ENCODE measurements at places on chromosomes 6 and 20.

DNA sequence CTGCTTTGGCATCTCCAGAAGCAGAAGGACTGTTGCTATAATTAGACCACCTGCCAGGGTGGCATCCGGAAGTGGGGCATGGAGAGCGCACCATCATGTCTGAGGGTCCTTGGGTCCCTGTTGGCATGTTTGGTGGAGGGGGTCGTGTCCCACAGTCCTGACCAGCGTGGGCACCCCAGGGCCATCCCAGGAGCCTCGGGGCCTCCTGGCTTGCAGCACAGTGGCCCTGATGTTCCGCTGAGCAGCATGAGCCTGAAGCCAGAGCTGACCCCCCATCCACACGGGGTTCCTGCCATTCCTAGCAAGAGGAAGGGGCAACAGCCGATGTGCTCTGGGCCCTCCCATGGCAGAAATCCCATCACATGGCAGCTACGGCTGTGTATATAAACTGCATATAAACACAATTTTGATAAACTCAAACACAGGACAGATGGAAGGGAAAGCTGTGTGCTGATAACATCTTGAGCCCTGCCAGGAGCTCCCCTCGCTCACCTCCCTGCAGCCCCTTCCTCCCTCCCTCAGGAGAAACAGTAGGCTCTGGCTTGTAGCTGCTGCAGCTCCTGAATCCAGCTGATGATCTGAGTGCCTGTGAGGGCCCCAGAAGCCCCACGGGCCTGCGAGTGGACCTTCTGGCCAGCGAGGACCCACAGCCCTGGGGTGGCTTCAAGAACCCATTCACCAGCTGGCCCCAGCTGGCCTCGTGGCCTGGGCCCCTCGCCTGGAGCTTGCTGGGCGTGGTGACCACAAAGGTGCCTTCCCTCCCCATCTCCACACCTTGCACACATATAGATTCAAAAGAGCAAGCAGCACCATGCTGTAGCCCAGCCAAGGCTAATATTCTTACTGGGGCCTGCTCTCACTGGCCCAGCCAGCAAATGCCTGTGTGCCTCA lies 321.6 kb downstream of the CDH4 start:
- DNase-seq = no peak

GRCh38 chr6:136956590-136957544 lies 34.8 kb downstream of the SLC35D3 start:
- DNase-seq = peak; percentile 41

GRCh38 chr6:113893451-113893850 lies 36.3 kb downstream of the MARCKS start:
- no peak for DNase-seq

- DNase-seq = peak; percentile 7
Observed at GRCh38 chr6:22848121-22848520, 278.8 kb downstream of the HDGFL1 start.

DNA sequence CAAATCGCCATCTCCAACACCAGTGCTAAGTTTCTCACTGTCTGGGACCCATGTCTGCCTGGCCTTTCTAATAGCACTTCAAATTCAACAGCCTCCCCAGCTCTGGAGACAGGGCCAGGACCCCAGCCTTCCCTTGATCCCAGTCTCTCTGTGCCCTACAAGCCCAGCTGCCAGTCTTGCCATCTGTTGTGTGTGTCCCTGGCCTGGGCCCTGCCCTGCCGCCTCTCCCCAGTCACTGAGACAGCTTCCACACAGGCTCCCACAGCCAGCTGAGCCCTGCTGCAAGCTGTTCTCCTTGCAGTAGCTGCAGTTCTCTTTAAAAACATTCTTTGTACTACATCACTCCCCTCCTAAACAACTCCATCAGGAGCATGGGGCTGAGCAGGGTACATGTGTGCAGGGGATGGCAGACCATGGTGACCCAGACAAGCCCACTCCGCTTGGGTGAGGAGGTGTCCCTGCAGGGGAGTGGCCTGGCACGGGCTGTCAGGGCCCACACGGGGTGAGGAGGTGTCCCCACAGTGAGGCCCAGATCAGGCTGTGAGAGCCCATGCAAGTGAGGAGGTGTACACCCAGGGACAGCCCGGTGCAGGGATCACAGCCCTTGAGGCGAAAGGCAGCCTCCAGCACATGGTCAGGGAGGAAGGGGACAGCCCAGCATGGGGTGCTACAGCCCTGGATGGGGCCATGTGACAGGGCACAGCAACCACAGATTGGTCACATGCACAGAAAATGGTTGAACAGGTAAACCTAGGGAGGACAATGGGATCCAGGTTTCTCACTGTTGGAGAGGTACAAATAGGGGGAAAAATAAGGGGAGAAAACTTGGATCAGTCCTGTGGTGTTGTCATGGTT lies 16.2 kb downstream of the CST7 start:
- peak; percentile 19 for DNase-seq

GRCh38 chr20:54223751-54224150 lies 15.9 kb downstream of the PFDN4 start:
- DNase-seq = no peak

DNA sequence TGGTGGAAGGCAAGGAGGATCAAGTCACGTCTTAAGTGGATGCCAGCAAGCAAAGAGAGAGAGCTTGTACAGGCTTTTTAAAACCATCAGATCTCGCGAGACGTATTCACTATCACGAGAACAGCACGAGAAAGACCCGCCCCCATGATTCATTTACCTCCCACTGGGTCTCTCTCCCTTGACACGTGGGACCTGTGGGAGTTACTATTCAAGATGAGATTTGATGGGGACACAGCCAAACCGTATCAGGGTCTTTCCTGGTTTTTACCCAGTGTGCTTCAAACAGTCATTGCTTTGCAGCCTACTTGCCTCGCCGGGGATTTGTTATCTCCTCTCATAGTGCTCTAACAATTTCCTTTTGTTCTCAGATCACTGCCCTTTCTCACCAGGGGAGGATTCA lies 108.2 kb downstream of the UST start:
- DNase-seq = no peak

- DNase-seq = no peak
Observed at GRCh38 chr6:160174681-160175080, 53.1 kb downstream of the SLC22A1 start.

DNA sequence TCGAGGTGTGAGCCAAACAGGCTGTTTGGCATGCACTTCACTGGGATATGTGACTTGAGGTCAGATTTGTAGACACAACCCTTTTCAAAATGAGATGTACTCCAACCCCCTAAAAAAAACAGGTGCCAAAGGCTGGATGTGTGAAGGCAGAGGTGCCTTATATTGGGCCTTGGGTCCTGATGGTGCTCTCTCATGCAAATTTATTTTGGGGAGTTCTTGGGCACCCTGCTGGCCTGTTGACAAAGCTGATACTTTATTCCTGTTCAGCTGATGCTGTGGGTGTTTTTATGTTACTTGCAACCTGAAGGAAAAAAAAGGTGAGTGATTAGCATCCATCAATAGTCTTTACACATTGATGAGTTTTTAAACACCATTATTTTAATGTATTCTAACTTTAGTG lies 121.5 kb downstream of the DNAH8 start:
- no peak for DNase-seq

DNA sequence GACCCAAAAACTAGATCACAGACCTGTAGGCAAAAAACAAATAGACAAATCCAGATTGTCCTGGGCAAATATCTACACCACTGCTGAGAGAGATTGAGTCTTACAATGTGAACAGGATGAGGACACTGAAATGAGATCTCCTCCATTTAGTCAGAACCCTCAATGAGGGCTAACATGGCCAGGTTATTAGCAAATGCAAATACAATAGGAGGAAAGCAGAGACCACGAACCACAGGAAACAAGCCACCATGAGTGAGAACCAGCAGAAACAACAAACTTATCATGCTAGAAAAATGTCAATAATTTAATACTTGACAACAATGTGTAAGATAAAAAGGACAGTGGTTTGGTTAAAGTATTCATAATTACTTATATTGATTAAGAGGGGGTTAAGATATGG lies 162.8 kb downstream of the SYNE1 start:
- no peak for DNase-seq

GRCh38 chr6:31053873-31054272 lies 43.6 kb downstream of the MUC22 start:
- DNase-seq = peak; percentile 37

GRCh38 chr20:47971058-47971791 lies 185.9 kb upstream of the SULF2 start:
- DNase-seq = no peak

GRCh38 chr6:71852948-71853347 lies 33.4 kb upstream of the RIMS1 start:
- no peak for DNase-seq

GRCh38 chr6:93318121-93318520 lies 101.2 kb downstream of the EPHA7 start:
- DNase-seq = no peak

- DNase-seq = no peak
Observed at GRCh38 chr6:3061501-3061941, 6.8 kb upstream of the RIPK1 start.

DNA sequence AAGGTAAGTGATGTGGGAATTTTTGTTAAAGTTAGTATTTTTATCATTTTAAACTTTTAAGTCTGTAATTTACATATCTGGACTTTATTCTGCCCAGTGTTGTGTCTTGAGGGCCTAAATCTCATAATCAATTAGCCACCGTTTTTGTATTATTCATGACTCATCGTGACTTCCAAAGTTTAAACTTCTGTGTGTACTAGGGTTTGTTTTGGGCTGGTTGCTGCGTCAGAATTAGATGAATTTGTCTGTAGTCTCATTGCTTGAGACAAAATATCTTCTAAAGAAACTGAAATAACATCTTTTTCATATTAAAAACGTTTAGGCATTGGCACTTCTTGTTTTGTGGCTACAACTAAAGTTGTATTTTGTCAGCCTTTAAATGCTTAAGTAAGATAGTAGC lies 41.3 kb downstream of the CDYL start:
- DNase-seq = no peak

DNA sequence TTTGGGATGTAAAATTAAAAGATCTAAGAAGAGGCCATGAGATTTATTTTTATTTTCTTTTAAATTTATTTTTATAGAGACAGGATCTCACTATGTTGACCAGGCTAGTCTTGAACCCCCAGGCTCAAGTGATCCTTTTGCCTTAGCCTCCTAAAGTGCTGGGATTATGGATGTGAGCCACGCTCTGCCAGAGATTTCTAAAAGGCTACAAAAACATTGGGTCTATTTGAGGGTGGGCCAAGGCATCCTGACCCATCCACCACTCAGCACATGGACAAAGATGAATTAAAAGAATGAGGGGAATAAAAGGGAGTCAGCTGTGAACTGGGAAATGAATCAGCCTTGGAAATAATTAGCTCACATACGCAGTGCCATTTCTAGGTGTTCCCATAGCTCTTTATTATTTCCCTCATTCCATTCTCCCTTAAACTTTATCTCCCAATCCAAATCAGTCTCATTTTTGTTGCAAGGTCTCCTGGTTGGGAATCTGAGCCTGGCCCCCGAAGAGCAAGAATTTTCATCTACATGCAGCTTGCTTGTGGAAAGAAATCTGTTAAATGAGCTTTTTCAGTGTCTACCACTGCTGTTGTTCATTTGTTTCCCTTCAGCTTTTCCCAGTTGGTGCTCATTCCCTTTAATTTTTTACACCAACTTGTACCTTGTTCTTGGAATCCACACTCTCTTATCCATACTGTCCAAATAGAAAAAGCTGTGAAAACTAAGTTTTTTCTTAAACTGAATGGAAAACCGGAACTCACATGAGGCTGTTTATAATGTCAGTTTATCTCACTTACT lies 66.9 kb downstream of the MKKS start:
- no peak for DNase-seq

DNA sequence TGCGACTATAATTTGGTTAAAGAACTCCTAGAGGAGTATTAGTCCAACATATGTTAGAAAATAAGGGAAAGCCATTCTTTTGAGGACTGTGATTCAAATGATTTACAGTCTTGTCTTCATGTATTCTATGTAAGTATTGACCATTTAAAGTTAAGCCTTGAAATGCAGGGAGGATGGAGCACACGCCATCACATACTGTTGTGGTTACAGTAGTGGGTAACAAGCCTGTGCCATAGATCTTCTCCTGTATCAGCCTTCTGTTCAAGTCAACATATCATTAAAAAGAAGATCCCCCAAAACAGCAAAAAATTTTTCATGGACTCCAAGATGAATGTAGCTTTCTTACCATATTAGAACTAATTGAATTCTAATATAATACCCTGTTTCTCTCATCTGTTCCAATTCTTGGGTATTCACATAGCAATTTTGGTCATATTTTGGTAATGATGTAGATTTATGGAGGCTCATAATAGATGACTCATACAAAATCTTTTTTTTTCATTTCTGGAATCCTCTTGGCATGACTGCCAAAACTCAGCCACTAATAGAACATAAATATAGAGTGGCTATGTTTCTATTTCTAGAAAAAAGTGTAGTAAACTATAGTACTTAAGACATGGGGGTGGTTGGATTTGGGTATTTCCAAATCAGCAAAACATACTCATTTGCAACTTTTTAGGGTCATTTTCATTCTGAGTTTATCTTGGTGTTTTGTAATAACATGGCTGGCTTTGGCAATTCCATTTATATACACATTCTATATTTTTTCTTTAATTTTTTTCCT lies 413.5 kb downstream of the BCKDHB start:
- DNase-seq = no peak

- DNase-seq = no peak
Observed at GRCh38 chr6:93575495-93576267, 156.3 kb upstream of the EPHA7 start.

DNA sequence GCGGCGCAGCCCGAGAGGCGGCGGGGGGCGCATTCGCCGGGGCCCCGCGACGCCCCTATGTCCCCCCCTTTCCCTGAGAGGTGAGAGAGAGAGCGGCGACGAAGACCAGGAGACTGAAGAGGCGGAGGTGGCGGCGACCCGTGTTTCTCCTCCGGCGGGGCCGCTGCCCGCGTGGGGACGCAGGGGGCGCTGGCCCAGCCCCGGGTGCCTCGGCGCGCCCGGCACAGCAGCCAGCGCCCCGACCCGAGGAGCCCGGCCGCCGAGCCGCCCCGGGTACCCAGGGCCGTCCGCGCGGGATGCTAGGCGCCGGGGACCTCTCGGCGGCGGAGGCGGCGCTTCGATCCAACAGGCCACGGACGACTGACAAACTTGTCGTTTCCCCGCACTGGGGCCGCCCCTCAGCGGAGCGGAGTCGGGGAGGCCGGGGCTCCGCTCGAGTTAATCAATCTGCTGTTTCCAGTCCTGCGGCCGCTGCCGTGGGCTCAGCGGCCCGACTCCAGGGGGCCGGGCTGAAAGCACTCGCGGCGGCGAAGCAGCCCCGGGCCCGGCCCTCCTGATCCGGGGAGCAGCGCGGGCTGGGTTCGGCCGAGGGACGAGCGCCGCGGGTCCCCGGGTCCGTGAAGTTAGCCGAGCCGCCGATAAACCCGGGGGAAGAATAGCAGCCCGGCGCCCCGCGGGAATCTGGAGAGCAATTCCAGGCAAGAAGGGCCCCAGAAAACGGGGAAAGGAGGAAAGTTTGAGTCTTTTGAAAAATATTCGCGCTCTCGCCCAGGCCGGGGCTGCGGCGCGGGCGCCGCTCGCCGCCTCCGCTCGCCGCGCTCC lies 631 bp downstream of the MDGA1 start:
- peak; percentile 78 for DNase-seq

- no peak for DNase-seq
Observed at GRCh38 chr20:52461582-52461981, 270.0 kb upstream of the ZFP64 start.

DNA sequence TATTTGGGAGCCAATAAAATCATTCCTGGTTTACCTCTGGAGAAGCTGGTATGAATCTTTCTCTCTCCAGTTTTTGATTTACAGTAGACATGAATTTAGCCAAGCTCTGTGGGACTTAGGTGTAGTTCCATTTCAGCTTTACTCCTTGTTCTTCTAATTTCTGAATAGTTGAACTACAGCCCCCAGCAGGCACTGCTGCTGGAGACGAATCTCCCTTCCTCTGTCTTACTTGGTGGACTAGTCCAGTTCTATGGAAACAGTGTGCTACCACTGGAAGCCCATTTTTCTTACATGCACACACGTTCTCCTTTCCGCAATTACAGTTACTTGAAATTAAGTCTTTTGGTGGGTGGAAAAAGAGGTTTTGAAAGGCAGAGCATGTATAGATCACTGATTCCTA lies 42.3 kb downstream of the RALGAPB start:
- DNase-seq = no peak
